ENCODE measurements at places on chromosomes 5 and 9.

DNA sequence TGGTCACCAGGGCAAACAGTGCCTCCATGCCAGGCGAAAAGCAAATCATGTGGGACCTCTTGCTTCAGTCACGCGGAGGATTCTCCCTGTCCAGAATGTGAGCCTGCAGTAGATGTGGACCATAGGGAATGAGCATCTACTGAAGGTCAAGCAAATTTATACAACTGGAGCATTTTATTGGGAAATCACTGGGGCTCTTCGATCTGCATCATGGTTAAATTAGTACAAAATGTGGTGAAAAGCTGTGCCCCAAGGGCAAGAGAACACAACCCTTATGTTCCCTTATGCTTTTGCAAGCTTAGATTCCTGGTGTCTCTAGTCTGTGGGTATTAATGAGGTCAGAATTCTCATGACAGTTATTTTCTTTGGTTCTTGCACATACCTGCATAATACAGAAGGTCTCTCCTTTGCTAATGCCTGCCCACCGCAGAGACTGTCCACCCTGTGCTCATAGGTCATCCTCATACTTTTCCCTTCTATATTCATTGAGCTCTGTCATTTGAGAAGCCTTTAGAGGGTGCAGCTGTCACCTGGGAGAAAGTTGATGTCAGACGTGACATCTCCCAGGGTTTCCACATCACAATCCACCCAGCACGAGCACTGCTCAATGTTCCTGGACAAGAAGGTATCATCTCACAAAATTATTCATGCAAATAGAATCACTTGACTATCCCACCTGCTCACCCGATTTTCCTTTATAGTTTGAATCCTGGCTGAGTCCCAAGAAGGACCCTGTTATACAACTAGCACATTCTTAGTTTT is 111.7 kb downstream of the NXNL2 start:
- no peak for DNase-seq

DNA sequence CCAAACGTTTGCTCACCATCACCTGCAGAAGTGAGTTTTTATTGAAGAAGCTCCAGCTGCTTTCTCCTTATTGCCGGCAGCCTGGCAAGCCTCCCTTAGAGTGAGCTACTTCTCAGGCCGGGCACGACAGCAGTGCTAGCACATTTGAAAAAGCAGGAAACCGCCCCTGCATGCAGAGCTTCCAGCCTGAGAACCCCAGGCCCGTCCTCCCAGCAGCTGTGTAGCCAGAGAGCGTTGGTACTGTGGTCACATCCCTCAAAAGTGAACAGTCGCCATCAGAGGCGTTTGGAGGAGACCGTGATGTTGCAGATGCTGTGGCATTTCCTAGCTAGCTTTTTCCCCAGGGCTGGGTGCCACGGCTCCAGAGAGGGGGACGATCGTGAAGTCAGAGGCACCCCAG is 23.5 kb downstream of the SLC25A25 start:
- no peak for DNase-seq

DNA sequence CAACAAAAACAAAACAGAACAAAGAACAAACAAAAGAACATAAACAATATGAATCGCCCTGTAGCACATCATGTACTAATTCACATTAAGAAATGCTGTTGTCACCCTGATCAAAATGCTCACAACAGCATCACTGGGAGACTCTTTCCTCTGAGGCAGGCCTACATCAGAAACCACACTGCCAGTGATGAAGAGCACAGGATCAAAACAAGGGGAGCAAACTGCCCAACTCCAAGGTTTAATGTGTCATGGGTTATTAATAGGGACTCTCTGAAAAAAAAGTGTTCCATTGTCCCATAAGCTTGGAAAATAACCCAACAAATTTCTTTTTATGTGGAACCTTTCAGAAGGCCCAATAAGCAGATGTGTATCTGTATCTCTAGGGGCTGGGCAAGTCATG is 74.2 kb downstream of the PTPN3 start:
- no peak for DNase-seq

- DNase-seq = no peak
Measured at GRCh38 chr9:114525513-114525912, 20.2 kb upstream of the WHRN start.

- no peak for DNase-seq
Measured at GRCh38 chr9:77832639-77833038, 184.5 kb upstream of the GNA14 start.

GRCh38 chr5:98016771-98017170 is 756.7 kb upstream of the RGMB start:
- no peak for DNase-seq

- no peak for DNase-seq
Measured at GRCh38 chr9:136050266-136050700, 44.8 kb downstream of the NACC2 start.

DNA sequence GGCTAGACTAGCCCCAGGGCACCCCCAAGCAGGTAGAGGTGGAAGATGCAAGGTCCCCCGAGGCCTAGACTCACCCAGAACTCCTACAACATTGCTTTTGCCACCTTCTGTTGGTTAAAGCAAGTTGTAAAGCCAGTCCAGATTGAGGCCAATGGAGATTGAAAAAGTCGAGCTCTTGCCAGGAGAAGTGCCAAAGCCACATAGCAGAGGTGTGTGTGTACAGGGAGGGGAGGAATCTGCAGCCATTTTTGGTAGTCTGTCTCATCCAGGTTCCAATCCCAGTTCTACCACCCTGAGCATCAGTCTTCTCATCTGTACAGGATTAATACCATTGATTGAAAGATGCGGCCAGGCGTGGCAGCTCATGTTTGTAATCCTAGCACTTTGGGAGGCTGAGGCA is 12.3 kb upstream of the URM1 start:
- DNase-seq = no peak

DNA sequence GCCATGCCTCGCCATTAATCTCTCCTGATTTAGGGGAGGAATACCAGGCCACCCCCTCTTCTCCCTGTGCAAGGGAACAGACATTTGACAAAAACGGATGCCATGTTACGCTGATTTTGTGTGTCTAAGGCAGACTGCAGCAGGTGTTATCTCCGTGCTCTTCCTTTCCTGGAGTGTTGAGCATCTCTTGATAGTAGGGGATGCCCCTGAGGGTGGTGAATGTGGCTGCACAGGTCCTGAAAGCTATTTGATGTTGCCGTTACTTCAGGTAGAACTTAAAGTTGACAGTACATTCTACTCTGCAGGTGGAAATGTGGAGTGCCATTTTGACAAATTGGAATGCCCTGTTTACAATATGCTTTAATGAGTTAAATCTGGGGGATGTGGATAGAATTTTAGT is 21.5 kb downstream of the TENT4A start:
- no peak for DNase-seq

- no peak for DNase-seq
Measured at GRCh38 chr9:88680041-88680440, 145.1 kb downstream of the NXNL2 start.
